ENCODE measurements at places on chromosomes 4 and X.

- no peak for DNase-seq
Measured at GRCh38 chr4:13829457-13829856, 201.9 kb upstream of the BOD1L1 start.

DNA sequence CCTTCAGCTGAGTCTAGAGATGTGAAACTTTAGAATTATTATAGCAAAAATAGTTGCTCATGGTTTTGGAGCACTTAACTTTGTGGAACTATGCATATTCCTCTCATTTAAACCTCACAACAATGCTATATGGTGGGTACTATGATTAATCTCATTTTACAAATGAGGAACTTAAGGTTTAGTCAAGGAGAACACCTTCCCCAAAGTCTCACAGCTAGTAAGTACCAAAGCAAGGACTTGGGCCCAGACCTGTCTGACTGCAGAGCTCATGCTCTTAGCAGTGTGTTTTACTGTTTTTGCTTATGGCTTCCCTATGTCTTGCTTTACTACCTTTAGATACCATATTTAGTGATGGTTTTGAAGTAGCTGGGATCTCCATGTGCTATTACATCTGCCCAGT is 5.1 kb downstream of the UBE2A start:
- DNase-seq: no peak

DNA sequence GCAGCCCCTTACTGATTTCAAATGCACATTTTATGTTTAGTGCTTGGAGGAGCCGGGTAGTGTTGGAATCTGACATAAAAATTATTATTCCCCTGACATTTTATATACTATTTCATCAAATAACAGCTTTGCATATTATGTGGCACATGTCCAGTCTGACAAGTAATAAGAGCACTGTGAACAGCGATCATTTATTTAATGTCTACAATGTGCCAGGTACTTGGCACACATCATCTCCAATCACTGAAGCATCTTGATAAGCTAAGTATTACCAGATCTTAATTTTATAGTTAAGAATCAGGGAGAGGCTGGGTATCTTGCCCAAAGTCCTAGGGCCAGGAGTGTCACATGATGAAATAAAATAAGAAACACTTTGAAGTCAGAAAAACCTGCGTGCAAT is 197.2 kb downstream of the NR3C2 start:
- DNase-seq: no peak

DNA sequence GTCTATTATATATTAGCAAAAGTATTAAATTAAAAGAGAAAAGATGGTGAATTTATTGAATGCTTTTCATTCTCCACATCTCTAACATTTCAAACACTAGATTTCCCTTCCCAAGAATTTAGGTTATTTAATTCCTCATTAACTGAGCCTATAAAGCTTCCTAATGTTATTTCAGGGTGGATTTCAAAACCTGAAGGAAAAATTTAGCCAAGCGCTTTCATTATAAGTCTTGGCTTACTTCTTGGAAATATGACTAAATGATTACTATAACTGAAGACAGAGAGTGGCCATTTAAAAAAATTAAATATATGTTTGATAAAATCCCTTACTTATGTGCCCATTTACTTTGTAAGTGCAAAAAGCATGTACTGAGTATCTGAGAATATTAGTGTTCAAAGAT is 141.8 kb upstream of the ARSJ start:
- no peak for DNase-seq

DNA sequence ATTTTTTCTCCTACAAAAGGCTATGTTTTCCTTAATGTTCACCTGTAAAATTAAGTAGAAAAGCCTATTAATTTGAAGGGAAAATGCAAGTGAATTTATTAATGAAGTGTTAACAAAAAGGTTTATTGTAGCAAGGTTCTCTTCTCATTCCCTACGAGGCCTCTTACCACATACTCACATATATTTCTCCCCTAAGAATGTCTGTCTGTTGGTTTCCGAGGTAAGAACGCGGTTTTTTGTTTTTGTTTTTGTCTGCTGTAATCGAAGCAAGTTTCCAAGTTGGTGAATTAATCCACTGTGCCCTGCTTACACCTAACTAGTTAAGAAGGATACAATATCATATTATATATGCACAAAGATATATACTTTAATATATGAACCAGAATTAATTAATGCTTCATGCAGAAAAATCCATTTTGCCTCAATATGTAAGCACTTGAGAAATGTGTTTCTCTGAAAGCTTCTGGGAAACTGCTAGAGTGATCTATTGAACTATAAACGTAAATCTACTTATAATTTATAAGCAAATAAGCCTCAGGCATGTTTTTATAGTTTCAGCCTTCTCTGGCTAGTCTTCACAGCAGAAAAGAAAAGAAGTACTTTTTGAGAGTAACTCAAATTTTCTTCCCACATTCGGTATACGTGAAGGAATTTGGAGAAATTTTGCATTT is 120.8 kb downstream of the EGF start:
- DNase-seq: no peak

- no peak for DNase-seq
Measured at GRCh38 chr4:2792711-2793585, at the start of gene SH3BP2. Gene SH3BP2 (plus strand): TSS chr4:2793085. CDS start chr4:2820618, 27,533 bp downstream.

GRCh38 chr4:169869490-169869889 is 111.7 kb upstream of the HPF1 start:
- DNase-seq: no peak

GRCh38 chr4:143728166-143728565 is 27.7 kb upstream of the FREM3 start:
- no peak for DNase-seq

GRCh38 chr4:140112576-140112975 is 41.4 kb downstream of the MAML3 start:
- no peak for DNase-seq

DNA sequence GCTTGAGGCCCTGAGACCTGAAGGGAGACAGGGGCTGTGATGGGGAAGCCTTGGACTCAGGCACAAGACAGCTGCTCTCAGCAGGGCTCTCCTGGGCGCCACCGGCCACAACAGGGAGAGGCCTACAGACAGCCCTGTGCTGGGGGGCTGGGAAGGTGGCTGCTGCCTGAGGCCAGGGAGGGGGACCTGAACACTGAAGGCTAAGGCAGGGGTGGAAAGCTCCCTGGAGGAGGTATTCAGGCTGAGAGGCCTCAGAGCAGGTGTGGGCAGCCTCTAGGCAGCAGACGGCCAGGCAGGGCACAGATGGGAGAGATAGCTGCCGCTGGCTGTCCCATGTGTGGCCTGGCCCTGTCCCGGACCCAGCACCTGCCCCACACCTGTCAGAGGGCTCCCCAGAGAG is 33.0 kb downstream of the TACC3 start:
- DNase-seq: no peak

DNA sequence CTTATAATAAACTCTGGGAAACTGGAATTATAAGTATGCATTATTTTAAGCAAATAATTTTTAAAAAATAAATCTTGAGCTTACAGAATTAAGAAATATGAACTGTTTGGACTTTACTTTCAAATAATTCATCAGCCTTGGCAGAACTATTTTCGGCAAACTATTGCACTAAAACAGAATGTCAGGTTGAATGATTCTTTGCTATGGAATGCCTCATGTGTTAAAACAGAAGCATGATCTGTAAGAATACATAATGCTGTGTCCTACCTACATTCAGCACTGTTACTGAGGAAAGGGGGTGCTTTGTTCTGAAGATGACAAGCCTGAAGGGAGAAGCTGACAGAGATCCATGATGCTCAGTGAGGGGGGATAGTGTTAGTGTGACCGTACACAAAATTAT is 55.6 kb upstream of the EXOC1L start:
- DNase-seq: no peak

DNA sequence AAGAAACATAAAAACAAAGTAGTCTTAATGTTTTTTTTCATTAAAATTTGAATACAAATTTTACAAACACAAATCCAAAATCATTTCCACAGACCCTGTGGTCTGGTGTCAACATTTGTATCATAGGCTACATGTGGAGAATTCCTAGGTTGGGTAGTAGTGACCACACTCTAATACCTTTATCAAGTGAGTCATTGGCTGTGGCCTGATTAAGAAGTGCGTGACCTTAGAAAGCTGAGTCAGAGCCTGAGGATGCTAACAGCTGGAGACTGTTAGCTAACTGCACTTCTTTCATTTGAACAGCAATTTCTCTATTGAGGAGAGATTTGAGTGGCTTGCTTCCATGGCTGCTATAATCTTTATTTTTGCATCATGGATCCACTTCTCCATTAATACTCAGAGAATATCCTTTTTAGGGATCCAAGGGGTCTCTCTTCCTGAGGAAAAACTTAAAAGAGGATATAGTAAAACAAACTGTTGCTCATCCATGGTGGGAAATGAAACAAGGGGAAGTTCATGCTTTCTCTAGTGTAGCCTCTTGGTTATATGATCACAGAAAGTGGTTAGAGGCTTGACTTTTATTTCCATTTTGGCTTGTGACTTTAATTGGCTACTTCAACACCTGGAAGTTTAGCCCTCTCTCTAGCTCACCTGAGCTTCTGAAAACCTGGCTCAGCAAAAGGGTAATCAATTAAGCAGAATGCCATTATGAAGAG is 335.8 kb downstream of the PABPC4L start:
- DNase-seq: no peak

DNA sequence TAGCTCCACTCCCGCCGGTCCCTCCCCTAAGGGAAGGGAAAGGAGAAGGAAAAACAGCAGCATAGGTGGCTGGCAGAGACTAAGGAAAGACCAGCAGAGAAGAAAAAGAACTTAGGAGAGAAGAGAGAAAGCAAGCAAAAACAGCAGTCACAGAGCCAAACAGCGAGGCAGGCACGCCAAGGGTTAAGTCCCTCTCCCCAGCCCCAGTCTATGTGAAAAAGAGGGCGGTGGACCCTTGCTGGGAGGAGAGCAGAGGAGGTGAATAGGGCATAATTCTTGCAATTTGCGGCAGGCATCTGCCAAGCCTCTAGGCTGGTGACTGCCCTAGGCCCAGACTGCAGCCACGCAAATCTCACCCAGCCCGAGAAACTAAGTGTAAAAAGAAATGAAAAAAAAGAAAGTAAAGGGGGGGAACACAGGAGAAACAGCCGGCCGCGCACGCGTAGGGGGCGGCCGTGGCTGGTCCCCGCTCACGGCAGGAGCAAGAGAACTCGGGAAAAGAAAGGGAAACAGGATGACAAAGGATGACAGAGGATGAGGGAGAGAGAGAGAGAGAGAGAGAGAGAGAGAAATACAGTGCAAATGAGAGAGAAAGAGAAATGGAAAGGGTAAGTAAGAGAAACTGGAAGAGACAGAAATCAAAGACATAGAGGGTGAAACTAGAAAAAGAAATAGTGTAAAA is 48.6 kb downstream of the MAGEA9 start:
- no peak for DNase-seq

DNA sequence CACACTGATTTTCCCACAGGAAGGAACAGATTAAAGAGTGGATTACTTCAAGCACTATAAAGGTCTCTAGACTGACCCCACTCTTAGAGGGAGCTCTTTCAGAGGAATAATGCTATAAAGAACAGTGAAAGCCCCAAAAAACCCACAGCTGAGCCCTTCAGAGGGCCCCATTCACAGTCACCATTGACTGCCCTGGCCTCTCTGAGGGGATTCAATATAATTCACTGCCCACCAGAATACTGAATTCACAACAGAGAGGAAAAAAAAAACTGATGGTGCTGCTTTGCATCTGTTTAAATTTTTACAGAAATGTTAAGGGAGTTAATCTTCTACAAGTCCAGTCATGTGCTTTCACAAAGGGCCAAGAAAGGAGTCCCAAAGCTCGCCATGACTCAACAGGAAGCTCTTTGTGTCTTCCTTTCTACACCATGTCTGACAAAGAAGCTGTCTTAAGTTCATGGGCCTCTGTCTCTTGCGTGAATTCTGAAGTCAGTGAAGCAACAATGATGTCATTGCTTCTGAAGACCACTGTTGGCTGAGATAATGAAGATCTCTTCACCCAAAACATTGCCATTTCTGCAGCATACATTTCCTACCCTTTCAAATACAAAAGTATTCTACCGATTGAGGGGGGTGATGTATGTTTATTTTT is 174.9 kb downstream of the ADAMTS3 start:
- DNase-seq: no peak

DNA sequence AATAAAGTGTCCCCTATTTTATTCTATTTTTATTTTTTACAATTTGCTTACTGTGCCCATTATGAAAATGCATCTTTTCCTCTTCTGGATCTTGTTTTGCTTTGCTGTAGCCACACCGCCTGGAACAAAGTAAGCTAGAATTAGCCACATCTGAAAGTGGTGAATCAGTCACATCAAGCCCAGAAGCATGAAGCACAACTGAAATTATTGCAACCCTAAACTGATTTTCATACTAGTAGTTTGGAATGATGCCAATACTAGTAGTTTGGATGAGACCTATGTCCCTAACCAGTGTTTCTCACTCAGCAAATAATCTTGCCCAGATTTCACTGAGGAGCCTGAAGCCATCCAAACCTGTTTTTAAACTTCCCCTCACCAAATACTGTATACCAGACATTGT is 303.0 kb downstream of the EPHA5 start:
- DNase-seq: no peak
